ENCODE measurements at places on chromosomes 6 and 20. TPM values are rescaled to one million over a fixed set of nuclear protein-coding genes. Genes with fewer than 3 reads are reported as not detected.

The MAS1 gene
- total RNA-seq, result not detected

The HTR1B gene
- total RNA-seq, result not detected

The TMEM244 gene
- total RNA-seq, result 2.7 TPM

GRCh38 chr6:104003803-104004516 is 855.8 kb downstream of the HACE1 start:
- DNase-seq, result no peak

The BTN2A1 gene
- total RNA-seq, result 11.1 TPM

Measured in Daoy (cell line).